ENCODE measurements at places on chromosomes 12 and 14.

DNA sequence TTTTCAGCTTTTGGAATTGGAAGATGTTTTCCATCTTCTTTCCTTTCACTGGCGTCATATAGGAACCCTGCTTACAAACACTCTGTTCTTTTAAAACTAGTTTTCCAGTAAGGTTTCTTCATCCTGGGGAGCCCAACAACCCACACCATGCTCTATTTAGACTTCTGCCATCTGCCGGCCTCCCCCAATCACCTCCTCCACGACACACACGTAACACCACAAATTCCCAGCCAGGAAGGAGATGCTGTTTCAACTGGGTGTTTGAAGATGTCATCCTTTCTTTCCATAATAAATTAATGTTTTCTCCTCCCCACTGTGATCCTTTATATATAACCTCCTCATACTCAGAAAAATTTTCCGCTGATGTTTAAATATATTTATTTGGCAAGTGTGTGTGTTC is 231.4 kb upstream of the DDHD1 start:
- DNase-seq: no peak

DNA sequence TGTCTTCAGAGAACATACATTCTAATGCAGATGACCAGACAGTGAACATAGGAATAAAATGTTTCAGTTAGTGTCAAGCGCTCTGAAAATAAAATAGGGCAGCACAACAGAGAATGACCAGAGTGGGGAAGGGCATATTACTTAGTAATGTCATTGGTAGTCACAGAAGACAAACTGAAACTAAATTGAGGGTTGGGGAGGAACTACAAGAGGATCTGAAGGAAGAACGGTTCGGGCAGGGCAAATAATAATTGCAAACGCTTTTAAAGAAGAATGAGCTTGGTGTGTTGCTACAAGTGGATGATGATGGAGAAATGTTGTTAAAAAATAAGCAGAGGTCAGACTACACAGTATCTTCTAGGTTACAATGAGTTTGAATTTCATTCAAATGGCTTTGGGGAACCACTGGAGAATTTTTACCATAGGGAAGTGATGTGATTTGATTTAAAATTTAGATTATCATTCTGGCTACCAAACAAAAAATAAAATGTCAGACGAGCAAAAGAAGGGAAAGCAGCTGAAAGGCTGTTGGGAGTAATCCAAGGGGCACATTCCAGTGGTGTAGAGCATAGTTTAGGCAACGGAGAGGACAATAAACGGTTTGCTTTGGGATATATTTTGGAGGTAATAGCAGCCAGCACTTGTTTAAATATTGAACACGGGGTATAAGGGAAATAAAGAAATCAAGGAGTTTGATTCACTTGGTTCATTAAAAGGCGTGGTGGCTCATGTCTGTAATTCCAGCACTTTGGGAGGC is 56.3 kb upstream of the SLC6A13 start:
- no peak for DNase-seq

DNA sequence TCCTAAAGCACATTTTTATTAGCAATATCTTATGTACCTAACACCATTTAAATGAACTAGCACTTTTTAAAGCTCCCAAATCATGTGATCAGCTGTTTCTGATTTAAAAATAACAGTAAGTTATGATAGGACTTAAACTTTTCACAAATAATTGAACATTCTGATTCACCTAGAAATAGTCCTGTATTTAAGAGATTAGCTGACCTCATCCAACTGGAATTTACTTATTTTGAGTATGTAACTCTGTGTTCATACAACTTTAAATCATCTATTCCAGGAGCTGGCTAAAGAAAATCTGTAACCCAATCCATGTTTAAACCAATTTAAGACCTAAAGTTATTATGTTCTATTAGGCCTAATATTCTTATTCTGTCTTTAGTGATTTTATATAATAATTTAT is 184.3 kb downstream of the CCDC91 start:
- no peak for DNase-seq

- DNase-seq: no peak
Measured at GRCh38 chr14:36055681-36056225, 120.8 kb downstream of the PTCSC3 start.

- DNase-seq: no peak
Measured at GRCh38 chr14:33777681-33778080, 173.2 kb downstream of the EGLN3 start.

- no peak for DNase-seq
Measured at GRCh38 chr14:85186082-85186481, 343.9 kb upstream of the FLRT2 start.

GRCh38 chr14:69133206-69134125 is 19.5 kb downstream of the DCAF5 start:
- no peak for DNase-seq

- DNase-seq: no peak
Measured at GRCh38 chr12:39000370-39000769, 95.0 kb upstream of the CPNE8 start.

DNA sequence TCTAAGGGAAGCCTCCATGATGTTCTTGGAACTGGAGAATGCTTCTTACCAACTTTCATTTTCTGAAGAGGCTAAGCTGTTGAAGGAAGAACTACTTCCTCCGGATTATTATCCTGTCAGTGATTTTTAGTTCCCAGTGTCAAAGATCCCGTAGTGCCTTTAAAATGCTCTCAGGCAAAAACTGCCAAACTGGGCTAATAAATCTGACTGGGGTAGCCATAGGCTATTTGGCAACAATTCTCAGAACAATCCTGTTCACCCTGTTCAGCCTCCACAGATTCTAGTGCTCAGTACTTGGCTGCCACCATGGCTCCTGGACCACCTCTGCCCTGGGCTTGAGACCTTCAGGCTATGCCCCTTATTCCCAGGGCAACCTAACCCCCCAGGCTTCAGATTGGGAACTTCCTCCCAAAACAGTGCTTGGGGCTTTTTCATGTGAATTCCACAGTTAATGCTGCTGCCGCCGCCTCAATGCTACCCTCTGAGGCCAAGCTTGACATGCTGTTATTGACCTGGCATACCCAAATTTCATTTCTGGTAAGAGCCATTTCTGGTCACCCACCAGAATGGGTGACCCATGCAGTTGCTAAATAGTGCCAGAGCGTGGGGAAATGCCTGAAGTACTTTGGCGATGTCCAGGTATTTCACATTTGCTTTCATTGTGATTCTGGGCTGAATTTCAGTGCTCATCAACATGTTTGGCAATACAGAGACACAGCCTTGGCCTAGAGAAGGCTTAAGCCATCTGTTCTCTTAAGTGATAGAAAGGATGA is 110.0 kb upstream of the ARHGAP5 start:
- no peak for DNase-seq

DNA sequence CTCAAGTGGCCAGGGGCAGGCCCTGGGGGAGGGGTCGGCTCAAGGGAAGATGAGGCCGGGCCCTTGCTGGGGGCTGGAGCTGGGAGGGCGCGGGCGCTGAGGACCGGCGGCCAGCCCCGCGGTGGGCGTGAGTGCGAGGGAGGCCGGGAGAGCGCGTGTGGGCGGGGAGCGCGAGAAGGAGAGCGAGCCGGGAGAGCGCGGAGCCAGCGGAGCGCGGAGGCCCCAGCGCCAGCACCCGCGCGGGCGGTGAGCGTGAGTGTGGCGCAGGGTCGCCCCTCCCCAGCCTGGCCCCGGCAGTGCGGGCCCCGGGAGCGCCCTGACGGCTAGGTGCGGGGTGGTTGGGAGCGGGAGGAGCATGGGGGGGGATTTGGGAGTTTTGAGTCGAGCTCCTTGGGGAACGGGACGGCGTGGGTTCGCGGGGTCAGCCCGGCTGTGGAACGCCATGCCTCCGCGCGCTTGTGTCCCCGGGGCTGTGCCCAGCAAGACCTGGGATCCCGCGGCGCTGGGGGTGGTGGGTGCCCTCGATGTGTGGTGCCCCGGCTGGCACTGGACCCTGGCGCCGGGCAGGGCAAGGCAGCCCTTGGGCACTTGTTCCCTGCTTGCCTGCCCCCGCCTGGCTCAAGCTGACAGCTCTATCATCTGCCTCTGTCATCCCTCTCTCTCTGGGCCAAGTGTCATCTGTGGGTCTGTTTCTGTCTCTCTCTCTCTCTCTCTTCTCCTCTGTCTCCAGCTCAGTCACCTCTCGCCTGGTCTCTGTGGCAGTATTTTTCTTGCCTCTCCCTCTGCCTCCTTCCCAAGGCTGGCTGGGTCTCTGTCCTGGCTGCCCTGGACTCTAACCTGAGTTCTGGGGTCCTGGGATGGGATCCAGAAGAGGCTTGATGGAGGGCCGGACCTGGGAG is at the start of gene LBHD2:
Gene LBHD2 (plus strand): TSS at position 190 of the 899 bp plus-strand sequence. CDS start 1,803 bp downstream, outside the sequence.
- DNase-seq: no peak

GRCh38 chr14:96148631-96149030 is 56.0 kb upstream of the BDKRB2 start:
- DNase-seq: no peak

GRCh38 chr14:72932893-72933292 is 6.6 kb downstream of the DCAF4 start:
- no peak for DNase-seq

DNA sequence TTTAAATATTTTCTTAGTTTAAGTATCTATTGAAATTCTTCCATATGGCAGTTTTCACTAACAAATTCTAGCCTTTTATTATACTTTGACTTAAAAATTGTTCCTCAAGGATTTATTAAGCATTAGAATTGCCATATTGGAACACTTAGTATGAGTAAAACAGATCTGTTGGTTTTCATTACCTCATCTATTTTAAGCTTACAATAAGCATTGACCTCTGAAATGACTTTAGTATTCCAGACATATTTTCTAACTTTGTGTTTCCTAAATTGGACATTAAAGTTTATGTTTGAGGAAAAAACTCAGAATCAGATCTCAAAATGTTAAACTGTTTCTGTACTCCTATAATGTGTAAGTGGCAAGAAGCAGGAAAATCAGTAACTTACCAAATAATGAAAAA is 48.4 kb downstream of the CSRP2 start:
- DNase-seq: no peak

DNA sequence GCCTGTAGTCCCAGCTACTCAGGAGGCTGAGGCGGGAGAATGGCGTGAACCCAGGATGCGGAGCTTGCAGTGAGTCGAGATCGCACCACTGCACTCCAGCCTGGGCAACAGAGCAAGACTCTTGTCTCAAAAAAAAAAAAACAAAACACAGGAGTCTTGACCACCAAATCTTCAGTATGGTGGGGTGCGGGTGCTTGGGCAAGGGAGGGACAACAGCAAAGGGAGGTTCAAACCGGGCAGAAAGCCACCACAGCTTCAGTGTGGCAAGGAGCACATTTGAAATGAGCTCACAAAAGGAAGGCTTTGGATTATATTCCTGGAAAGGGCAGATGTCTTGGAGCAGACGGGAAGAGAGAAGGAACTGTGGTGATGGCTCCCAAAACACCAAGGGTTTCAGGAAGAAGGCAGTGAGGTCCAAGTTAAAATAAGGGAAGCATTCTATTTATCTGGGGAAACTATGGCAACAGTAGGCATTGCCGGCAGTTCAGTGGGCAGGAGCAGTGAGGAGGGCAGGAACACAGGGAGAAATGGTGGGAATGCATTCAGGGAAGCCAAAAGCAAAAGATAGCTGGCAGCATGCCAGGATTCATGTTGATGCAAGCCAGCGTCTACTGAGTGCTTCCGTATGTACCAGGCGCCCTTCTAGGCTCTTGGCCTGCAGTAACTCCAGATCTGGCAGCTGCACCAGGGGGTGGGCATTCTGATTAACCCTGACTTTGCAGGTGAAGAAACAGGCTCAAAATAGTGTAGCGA is 51.0 kb upstream of the SRSF5 start:
- no peak for DNase-seq

- DNase-seq: no peak
Measured at GRCh38 chr12:108675792-108676191, 42.1 kb upstream of the SELPLG start.

DNA sequence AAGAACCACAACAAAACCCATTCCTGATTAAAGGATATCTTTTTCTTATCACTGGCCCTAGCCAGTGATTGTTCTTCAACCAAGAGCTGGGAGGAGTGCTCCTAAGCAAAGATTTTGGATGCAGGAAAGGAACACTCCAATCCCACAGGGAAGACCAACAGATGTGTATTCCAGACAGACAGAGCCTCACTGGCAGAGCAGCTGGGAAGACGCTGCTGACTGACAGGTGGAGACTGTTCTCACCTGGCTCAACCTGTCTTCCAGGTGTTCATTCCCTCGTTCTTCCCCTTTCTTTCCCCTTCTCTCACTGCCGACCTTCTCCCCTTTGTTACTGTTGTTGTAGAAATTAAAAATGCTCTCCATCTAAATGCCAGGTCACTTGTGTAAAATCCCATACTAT is 89.7 kb upstream of the CCDC198 start:
- no peak for DNase-seq

- no peak for DNase-seq
Measured at GRCh38 chr14:54189333-54189732, 207.5 kb upstream of the CDKN3 start.

DNA sequence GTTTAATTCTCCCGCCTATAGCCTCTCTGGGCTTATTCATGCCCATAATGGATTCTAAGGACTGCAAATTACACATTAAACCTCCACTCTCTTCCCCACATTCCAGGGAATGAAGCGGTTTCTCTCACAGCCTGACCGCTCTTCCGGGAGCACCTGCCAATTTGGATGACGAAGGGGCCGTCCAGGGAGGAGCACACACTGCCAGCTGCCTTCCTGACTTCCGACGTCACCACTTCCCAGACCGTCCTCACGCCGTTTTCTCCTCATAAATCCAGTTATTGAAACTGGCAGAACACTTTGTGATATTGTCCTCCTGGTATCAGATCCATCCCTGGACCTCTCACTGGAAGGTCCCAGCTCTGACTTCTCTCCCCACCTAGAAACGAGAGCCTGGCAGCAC is 87.6 kb downstream of the GCH1 start:
- no peak for DNase-seq

- no peak for DNase-seq
Measured at GRCh38 chr14:50839048-50839447, 8.1 kb upstream of the NIN start.

- DNase-seq: no peak
Measured at GRCh38 chr12:11801643-11802042, 152.2 kb downstream of the ETV6 start.

Data from activated CD8-positive, alpha-beta memory T cell treated with anti-CD3 and anti-CD28 coated beads for 1 hour (primary cell).